Keratinocyte (primary cell): ENCODE measurements at places on chromosomes 5 and 9. TPM values are rescaled to one million over a fixed set of nuclear protein-coding genes. Genes with fewer than 3 reads are reported as not detected.

GRCh38 chr5:149114403-149115312 lies 26.6 kb upstream of the ABLIM3 start:
- no peak for DNase-seq

Gene IRX2
- polyA plus RNA-seq: 13.8 to 27.1 TPM (median 23.7 TPM) in 3 replicates

- no peak for DNase-seq
These were observed 127.1 kb downstream of the TAF11L14 start for GRCh38 chr5:17761326-17761725.

Gene TPM2
- polyA plus RNA-seq: 30.1 to 67.0 TPM (median 53.1 TPM) in 3 replicates

Gene LOX
- polyA plus RNA-seq: 0.13 to 0.93 TPM (median 0.33 TPM) in 3 replicates

DNA sequence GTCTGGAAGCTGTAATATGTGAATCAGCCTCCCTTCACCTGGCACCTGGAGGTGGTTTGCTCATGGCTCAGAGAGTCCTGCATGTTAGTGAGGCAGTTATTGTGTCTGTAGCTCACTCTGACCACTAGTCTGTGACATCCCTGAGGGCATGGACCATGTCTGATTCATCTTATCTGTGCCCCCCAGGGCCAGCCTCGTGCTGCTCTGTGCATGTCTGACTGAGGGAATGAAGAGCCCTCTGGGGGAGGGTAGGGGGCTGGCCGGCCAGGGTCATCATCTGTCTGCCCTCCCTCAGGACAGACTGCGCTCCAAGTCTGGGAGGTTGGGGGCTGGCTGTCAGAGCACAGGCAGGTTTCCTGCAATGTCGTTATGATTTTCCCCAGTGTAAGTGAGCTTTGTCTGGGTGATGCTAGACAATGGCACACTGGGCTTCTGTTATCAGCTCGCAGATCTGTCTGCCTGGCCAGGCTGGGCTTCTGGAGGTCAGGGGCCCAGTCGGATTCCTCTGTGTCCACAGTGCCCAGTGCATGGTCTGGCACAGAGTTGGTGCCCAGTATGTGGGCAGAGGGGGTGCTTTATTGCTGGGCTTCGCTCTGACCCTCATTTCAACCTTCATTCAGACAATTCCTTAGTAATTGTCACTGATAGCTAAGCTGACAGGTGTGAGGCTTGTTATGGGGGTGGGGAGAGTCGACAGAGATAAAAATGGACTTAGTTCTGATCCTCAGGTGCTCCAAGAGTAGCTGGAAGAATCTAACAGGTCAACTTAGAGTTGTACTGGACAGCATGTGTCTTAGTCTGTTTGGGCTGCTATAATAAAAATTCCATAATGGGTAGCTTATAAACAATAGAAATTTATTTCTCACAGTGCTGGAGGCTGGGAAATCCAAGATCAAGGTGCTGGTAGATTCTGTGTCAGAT lies 85.7 kb upstream of the SHB start:
- no peak for DNase-seq

DNA sequence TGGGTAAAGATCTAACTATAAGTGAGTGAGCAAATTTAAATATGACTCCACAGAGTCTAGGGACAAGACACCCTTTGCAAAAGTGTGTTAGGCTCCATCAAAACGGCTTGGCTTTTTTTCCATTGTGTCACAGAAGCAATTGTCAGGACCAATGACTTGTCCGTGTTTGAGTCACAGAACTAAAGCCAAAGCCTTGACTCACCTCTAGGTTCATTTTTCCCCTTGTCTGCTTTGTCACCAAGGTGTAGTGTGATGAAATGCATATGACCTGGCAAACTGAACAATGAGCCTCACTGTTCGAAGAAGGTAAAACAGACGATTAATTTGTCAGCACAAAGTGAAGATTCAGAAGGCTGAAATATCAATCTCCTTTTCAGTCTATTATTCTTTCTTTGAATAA lies 331.0 kb downstream of the GLIS3 start:
- no peak for DNase-seq

DNA sequence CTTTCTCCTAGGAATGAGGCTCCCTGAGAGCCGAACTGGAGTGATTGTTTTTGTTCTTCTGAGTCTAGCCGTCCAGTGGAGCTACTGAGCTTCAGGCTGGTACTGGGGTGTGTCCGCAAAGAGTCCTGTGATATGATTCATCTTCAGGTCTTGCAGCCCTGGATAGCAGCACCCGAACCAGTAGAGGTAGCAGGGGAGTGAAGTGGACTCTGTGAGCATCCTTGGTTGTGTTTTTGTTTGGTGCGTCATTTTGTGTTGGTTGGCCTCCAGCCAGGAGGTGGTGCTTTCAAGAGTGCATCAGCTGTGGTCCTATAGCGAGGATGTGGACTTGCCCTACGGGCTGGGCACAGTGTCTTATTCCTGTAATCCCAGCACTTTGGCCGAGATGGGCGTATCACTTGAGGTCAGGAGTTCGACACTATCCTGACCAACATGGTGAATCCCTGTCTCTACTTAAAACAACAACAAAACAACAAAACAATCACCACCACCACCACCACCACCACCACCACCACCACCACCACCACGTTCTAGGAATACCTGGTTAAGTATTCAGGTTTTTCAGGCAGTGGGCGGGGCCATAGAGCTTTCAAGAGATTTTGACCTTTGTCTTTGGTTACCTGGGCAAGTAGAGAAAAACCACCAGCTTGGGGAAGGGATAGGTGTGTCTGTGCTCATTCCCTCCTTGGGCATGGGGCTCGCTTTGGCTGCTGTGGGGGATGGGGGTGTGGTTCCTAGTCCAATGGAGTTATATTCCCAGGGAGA lies 154.0 kb downstream of the WDR70 start:
- no peak for DNase-seq

- DNase-seq: no peak
These were observed 166.4 kb downstream of the PAM start for GRCh38 chr5:102921341-102922044.

GRCh38 chr5:151493665-151494064 lies 46.3 kb downstream of the SLC36A1 start:
- no peak for DNase-seq

Gene DND1
- 0.22 to 0.48 TPM (median 0.23 TPM) in 3 replicates for polyA plus RNA-seq

Gene CDC20B
- 0.03 TPM in 1 of 3 replicates, not detected in the others for polyA plus RNA-seq

- no peak for DNase-seq
These were observed at the start of gene PSD2 for GRCh38 chr5:139795074-139796001. PSD2 (plus strand) TSS chr5:139795808; CDS start chr5:139809441, 13,633 bp downstream.
